ENCODE measurements at places on chromosomes 2 and 18. TPM values are rescaled to one million over a fixed set of nuclear protein-coding genes. Genes with fewer than 3 reads are reported as not detected.

ERMN gene
- total RNA-seq, result under 0.01 TPM

IL1R2 gene
- total RNA-seq, result not detected

INO80B gene
- 9.8 TPM for total RNA-seq

SULT1C4 gene
- 4.5 TPM for total RNA-seq

SPATA3 gene
- total RNA-seq, result not detected

PHLPP1 gene
- 16.3 TPM for total RNA-seq

ACTR2 gene
- 112 TPM for total RNA-seq

SKOR2 gene
- total RNA-seq, result not detected

RAX gene
- not detected for total RNA-seq

RNF125 gene
- 2.0 TPM for total RNA-seq

ALPP gene
- not detected for total RNA-seq

PDE1A gene
- total RNA-seq, result 51.0 TPM

NBEAL1 gene
- 45.2 TPM for total RNA-seq

MOB1A gene
- 51.8 TPM for total RNA-seq

RTP5 gene
- 2.4 TPM for total RNA-seq

MROH2A gene
- not detected for total RNA-seq

CAPN14 gene
- total RNA-seq, result 0.82 TPM

GREB1 gene
- total RNA-seq, result 3.7 TPM

SERPINB13 gene
- total RNA-seq, result 0.41 TPM

BOLL gene
- total RNA-seq, result not detected

NRP2 gene
- 26.1 TPM for total RNA-seq

RNU2-63P gene
- total RNA-seq, result not detected

SLC14A1 gene
- 3.7 TPM for total RNA-seq

SERPINB4 gene
- not detected for total RNA-seq

All from frontal cortex (tissue), 4 donors.